ENCODE measurements at places on chromosomes 3 and 15.

DNA sequence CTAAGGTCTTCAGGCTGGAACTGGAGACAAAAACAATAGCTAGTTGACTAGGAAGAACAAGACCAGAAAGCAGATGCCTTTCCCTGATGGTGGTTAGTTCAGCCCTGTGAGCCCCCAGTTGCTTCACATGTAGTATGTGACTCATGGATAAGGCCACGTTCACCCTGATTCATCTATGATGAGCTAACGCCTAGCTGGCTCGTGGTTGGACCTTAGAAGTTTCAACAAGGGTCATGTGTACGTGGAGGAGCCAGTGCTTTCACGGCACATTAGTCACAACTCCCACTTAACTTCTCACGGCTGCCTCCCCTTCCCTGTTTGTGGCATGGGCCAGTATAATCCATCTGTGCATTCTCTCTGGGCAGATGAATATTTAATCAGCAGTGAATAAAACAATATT lies 20.6 kb downstream of the COL8A1 start:
- no peak for DNase-seq

- peak; percentile 79 for DNase-seq
These were observed 40.1 kb upstream of the EPHB1 start for GRCh38 chr3:134754768-134755559.

- DNase-seq = no peak
These were observed 35.8 kb downstream of the SLC9A9 start for GRCh38 chr3:143812481-143812880.

DNA sequence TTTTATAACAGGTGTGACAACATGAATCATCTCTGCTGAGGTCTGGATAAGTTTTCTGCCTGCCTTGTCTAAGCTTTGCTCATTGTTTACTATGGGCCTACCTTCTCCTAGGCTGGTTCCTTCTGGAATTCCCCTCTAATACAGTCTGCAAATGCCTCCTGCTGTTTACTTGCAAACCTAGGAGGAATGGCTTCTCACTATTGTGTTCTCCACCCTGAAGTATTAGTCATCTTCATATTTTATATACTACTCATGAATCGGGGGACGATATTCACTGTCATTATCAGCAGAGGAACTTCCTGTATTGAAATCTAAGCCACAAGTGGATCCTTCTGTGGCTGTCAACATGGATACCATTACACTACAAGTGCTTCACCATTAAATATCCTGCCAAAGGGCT lies 154.8 kb downstream of the PLCL2 start:
- DNase-seq = no peak

DNA sequence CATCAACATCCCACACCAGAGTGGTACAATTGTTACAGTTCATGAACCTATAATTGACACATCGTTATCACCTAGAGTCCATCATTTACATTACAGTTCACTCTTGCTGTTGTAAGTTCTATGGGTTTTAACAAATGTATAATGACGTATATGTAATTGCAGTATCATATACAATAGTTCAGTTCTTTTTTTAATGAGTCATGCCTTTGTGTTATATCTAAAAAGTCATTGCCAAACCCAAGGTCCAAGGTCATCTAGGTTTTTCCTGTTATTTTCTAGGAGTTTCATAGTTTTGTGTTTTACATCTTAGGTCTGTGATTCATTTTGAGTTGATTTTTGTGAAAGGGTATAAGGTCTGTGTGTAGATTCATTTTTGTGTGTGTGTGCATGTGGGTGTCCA lies 160.9 kb upstream of the GALNT15 start:
- no peak for DNase-seq

GRCh38 chr15:55343168-55343567 lies 24.1 kb downstream of the PIGB start:
- DNase-seq = no peak

DNA sequence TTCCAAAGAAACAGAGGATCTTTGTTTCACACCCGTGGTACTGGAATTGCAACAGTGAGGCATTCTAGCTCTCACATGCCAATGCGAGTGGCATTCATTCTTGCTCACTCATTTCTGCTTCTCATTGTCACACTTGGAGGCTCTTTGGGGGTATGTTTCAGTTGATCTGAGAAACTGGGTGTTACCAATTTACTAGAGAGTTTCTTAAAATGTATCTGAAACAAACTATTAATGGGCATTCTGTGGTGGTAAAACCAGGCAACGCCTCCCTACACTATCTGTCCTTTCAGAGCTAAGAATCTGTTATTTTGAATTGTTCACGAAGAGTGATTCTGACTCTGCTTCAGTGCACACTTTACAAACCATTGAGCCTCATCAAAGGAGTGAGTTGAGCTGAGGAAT lies 140.6 kb upstream of the BHLHE40 start:
- no peak for DNase-seq

- DNase-seq = no peak
These were observed 25.0 kb upstream of the KY start for GRCh38 chr3:134675726-134676256.

GRCh38 chr3:65685621-65686235 lies 353.0 kb downstream of the MAGI1 start:
- DNase-seq = no peak

DNA sequence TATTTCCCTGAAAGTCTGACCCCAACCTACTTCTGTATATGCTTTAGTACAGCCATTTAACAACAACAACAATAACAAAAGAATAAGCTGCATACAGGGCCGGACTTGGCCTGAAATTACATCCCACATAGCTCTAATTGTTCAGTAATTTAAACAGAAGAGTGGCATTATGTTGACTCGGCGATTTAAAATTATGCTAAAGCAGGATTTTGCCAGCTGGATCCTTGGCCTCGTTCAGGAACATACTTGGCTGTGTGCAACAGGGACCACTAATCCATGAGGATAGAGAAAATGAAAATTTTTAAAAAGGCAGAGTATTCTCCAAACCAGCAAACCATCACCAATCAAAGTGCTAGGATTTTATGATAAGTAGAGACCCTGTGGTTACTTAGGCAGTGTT lies 433.1 kb upstream of the RBMS3 start:
- no peak for DNase-seq

DNA sequence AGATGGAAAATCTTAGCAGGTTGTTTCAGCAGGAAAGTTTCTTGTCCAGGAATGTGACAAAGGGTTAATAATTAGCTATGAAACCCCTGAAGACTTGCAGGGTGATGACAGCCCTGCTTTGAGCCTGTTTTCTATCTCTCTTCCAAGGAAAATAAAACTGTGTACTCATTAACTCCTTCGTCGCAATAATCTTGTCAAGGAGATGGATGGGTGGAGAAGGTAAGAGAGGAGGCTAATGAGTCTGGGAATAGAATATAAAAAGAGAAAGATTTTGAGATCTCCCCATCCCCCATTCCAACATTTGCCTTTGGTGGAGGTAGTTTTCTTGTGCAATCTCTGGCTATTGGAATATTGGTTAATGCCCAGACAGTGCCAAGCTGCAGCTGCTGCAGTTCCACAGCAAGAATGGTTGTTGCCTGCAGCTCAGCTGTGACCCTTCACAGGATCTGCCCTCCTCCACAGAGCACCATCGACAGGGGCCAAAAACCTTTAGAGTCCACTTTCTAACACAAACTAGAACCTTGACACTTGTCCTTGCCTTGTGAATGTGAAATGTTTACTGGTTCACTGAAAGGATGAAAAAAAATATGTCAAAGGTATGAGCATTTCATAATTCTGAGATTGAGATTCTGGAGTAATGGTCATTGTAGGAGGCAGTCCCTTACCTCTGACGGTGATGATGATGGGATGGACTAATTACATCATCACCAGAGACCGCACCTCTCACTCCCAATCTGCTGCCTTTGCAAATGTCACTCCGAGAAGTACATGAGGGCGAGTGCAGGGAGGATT lies 4.2 kb upstream of the LRIG1 start:
- DNase-seq = no peak

- DNase-seq = no peak
These were observed 289.2 kb downstream of the CHST2 start for GRCh38 chr3:143408771-143409170.

DNA sequence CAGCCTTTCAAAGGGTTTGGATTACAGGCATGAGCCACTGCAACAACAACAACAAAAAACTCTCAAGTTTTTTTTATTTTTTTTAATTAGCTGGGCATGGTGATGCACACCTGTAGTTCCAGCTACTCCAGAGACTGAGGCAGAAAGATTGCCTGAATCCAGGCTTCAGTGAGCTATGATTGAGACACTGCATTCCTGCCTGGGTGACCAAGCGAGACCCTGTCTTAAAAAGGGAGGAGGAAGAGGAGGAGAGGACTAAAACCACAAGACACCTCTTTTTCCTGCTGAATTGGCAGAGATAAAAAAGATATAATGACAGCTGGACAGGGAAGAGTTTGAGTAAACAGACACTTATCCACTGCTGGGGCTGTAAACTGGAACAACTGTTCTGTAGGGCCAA lies 22.7 kb upstream of the CHRNB4 start:
- no peak for DNase-seq

DNA sequence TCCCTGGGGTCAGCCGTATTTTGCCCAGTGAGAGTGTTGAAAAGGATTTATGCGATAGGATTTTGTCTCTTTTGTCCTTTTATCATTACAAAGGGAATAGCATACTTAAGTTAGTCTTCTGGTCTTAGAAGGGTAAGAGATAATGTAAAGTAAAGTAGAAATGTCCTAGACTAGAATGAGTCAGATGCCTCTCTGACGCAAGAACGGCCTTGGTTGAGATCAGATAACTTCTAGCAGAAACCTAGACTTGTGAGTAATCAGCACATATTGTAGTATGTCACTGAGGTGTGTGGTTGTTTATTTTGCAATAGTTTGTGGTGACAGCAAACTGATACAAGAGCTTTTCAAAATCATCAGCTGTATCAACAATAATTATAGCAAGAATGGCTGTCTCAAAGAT lies 866.1 kb downstream of the NSUN3 start:
- no peak for DNase-seq

DNA sequence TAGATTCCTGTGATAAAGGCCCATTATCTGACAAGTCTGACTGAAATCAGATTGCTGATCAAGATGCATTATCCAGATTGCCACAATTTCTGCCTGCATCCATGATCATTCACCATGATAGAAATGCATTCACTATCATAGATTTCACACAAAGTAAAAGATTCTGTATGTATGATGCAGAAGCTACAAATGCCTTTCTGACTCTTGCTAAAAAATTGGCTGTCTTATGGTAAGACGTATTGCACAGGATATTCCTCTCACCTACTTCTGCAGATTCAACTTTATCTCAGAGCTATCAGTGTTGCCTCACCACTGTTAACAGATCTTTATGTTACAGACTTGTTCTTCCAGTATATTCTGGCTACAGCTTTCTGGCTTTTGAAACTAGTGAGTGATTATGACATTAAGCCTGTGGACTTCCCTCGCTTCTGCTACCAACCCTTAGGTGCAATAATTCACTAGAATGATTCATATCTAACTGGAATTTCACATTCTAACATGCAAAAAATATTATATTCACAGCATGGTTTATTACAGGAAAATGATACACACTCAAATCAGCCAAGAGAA lies 955.3 kb downstream of the EPHA3 start:
- DNase-seq = no peak

DNA sequence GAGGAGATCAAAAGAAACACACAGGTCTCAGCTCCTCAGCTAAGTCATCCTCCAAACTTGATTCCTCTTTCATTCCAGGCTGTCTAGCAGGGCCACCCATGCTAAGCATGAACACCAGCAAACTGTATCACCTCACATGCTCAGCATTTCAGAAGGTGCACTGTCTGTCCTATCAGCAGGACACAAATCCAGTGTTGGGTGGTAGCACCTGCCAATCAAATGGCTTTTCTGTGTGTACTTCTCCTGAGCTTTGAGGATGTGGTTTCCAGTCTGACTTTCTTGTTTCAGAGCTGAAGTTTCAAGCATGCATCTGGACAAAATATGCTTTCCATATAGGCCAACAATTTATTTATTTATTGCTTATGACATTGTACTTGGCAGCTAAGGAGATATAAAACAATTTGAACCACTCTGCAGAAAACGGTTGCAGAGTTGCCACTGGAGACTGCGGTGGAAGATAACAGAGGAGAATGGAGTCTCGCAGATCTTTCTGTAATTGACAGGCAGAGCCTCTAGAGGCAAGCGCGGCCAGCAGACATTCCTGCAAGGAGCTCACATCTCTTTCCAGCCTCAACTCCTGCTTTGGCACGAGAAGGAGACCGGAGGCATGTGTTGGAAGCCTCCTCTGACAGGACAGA lies 167.1 kb upstream of the WNT5A start:
- no peak for DNase-seq

- DNase-seq = no peak
These were observed 78.8 kb upstream of the SETMAR start for GRCh38 chr3:4224331-4224730.

DNA sequence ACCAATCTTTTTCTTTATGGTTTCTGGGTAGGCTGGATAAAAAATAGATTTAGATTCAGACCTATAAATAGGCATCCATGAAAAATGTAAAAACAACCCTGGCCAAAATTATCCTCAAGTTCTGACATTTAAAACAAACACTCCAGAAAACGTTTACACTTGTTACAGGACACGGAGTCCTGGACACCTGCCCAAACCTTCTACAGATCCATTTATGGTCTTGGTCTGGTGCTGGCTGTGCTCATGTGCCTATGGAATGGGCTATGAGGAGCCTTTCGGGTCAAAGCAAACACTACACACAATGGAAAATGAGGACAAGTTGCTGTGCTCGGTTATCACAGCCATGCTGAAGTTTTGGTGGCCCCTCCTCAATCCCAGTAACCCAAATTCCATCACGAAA lies 108.1 kb downstream of the PDZRN3 start:
- DNase-seq = no peak

DNA sequence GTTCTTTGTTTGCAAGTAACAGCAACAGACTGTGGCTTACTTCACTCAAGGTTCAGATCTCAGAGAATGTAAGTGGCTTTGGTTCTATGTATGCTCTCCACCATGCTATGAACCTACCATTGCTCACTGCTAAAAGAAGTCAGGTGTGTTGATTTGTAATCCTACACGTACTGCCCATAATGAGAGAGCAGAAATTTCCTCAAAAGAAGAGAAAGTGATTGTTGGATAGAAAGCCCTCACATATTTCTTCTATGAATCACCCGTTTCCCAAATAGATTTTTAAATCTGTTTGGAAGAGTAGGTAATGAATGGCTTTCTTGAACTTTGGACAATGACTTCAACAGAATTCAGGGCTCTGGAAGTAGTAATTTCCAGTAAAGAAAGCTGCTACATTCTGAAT lies 565.4 kb downstream of the ROBO2 start:
- no peak for DNase-seq

DNA sequence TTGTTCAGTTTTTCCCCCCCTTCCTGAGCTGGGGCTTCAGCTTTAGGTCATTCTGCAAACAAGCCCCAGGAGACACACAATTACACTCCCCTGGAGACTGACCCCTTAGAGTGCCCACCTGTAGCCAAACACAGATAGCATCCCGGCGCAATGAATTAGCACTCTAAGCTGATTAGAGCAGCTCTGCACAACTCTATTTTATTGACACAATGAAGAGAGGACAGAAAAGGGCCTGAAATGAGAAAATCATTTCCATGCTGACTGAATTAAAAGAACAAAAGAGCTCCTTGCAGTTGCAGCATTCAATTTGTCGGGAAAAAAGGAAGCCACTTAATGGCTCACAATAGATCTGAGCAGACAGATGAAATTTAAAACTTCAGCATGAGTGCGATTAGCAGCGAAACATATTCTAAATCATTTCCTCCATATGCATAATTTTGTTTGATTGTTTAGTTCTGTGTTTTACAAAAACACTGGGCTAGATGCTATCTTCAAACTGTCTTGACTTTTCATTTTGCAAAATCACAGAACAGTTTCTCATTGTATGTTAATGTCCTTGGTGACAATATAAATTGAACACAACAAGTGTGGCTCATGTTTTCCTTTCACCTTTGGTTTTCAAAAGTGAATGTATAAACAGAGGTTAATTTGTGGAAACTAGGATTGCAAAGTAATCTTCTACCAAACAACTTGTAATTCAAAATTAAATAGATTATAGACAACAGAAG lies 308.6 kb downstream of the MECOM start:
- no peak for DNase-seq
